ENCODE measurements at places on chromosomes 1 and 21.

DNA sequence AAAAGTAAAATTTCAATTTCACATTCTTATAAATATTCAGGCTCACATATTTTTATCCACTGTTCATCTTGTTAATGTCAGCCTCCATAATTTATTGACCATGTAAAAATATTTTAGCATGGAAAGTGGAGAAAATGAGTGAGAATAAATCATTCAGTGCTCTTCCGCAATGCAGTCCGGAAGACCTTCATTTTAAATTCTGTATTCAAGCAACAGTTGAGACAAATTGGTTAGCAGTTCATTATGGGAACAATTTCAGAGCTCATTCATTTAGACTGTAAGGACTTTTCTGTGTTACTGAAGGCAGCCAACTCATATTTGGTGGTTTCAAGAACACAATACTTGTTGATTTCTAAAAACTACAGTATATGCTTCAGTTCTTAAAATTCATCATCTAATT, 97.8 kb downstream of the TYW3 start:
- no peak for DNase-seq

DNA sequence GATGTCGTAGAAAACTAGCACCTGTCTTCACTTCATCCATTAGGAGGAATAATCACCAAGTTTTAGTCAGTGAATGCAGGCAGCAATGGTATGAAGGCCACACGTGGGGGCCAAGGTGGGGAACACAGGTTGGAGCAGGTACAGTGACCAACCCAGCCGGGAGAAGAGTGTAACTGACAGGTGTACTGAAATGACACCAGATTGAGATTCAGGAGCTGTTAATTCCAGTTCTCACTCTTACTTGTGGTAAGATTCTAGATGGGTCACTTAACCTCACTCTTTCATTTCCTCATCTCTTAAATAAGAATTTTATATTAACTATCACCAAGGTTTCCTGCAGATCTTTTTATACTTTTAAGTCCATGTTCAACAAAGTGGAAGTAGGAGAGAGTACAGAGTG, 206.2 kb upstream of the PTBP2 start:
- no peak for DNase-seq

DNA sequence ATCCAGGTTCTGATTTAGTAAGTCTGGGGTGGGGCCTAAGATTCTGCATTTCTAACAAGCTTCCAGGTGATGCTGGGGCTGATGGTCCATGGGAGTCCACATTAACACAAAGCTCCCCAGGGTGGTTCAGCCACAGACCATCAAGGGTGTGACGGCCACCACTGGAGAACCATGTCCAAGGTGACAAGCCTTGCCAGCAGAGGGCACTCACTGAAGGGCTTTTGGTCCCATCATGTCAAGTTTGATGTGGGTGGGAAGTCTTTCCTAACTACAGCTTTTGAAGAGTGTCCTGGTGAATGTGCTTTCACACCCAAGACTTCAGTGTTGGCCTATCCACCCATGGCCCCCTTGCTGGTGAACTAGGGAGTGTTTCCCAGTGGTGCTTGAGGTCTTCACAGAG, 67.1 kb downstream of the UBE2T start:
- DNase-seq, result no peak

GRCh38 chr1:44596511-44596910, 77.8 kb downstream of the TMEM53 start:
- no peak for DNase-seq

- DNase-seq, result no peak
These were observed 25.4 kb downstream of the PHGDH start for GRCh38 chr1:119737040-119737682.

All from stimulated activated CD4-positive, alpha-beta T cell treated with anti-CD3 and anti-CD28 coated beads, TNF-alpha, amount 100 ng/mL, for 1 hour (primary cell).